NCI-H526 (cell line): ENCODE measurements at places on chromosomes 1 and 21.

GRCh38 chr1:50605186-50605875, 182.1 kb upstream of the DMRTA2 start:
- DNase-seq: peak; percentile 39

DNA sequence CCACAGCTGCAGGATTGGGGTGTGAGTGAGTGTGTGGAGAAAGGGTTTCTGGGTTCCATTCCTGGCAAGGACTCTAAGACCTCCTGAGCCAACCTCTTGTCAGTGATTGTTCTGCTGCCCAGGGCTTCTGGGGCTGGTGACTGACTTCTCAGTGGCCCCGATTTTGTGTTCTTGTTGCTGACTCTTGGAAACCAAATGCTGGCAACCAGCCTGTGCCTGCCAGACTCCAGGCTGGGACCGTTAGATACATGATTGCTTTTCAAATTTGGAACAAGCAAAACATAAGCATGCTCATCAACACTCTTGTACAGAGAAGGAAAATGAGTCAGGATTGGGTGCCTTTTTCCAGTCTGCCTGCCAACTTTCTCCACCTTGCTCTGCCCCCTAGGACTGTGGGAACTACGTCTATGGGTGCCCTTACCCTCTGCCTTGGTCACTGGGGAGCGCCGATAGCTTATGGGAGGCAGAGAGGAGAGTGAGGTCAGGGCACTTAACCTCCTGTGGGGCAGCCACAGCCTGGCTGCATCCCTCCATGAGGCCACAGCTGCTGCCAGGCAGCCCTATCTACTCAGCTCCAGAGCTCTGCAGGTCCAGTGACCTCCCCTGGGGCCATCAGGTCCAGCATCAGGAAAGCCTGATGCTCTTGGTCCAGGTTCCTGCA, 39.3 kb upstream of the EPS8L3 start:
- DNase-seq: no peak

DNA sequence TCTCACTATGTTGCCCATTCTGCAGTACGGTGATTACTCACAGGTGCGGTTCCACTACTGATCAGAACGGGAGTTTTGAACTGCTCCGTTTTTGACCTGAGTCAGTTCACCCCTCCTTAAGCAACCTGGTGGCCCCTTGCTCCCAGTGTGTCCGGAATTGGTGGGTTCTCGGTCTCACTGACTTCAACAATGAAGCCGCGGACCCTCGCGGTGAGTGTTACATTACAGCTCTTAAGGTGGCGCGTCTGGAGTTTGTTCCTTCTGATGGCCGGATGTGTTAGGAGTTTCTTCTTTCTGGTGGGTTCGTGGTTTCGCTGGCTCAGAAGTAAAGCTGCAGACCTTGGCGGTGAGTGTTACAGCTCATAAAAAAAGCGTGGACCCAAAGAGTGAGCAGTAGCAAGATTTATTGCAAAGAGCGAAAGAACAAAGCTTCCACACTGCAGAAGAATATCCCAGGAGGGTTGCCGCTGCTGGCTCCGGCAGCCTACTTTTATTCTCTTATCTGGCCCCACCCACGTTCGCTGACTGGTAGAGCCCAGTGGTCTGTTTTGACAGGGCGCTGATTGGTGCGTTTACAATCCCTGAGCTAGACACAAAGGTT, 17.6 kb upstream of the PARP1 start:
- no peak for DNase-seq

DNA sequence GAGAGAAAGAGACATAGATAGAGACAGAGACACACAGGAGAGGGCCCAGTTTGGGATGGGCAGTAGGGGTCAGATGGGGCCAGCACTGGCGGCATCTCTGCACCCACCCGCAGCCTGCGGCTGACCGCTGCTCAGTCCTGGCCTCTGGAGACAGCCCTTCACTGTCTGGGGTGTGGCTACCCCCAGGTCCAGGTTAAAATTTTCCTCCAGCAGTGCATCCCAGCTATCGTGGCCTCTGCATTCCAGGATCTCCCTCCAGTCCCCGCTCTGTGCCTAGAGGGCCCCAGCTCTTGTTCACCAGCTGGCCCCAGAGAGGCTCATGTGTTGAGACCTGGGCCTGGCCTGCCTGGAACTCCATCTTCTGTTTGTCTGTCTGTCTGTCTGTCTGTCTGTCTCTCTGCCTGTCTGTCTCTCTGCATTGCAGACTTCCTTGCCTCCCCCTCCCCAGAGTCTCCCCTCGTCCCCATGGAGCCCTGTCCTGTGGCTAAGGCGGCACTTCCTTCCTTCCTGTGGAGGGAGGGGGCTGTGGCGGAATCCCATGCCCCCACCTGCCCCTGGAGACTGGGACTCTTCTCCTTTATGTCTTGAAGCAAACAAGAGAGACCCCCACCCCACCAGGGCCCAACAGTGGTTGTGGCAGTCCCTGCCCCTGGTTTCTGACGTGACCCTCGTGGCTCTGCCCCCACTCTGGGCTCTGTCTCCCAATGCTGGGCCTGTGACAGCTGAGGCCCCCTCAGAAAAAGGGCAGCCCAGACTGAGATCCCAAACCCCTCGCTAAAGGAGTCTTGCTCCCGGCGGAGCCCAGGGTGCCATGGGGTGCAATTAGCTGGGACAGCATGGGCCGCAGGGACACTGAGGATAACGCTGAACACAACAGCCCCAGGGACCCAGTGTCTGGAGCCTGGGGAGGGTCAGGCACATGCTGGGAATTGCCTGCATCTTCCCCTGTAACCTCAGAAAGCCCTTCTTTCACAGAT, 241.8 kb downstream of the NPHP4 start:
- DNase-seq: no peak

- DNase-seq: peak; percentile 98
Observed at GRCh38 chr1:166164995-166165660, 1.7 kb downstream of the FAM78B start.

DNA sequence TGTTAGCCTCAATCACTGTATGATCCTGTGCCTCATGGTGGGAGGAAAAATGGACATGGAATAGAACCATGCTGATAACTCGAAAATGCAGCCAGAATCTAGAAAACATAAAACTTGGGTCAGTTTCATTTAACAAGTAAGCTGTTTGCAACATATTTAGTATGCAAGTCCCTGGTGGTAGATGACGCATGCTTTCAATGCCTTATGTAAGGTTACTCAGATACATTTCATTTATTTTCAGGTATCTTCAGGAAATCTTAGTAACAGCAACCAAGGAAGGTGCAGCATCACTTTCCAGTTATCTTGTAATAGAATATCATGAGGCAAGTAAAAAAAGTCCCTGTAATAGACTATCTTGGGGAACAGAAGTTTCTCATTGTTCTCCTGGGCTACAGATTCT, 92.9 kb downstream of the RYR2 start:
- DNase-seq: no peak

GRCh38 chr1:187226396-187226795, 397.6 kb downstream of the PLA2G4A start:
- no peak for DNase-seq

- DNase-seq: no peak
Observed at GRCh38 chr1:15785683-15786082, 21.8 kb downstream of the UQCRHL start.
